ENCODE measurements at places on chromosomes 13 and 19.

- no peak for DNase-seq
Measured at GRCh38 chr13:49569993-49570689, 15.2 kb downstream of the RCBTB1 start.

DNA sequence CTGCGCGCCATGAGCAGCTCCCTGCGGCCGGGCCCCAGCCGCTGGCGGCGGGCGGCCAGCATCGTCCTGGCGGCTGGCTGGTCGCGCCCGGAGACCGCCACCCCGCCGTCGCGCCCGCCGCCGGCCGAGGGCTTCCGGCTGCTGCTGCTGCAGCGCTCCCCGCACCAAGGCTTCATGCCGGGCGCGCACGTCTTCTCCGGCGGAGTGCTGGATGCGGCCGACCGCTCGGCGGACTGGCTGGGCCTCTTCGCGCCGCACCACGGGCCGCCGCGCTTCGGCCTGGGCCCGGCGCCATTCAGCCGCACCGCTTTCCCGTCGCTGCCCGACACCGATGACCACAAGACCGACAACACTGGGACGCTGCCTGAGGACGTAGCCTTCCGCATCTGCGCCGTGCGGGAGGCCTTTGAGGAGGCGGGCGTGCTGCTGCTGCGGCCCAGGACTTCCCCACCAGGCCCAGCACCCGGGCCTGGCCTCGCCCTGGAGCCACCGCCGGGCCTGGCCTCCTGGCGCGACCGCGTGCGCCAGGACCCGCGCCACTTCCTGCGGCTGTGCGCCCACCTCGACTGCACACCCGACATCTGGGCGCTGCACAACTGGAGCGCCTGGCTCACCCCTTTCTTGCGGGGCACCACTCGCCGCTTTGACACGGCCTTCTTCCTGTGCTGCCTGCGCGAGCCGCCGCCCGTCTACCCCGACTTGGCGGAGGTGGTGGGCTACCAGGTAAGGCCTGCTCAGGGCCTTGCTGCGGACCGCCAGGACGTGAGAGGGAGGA, 518 bp downstream of the NUDT19 start:
- no peak for DNase-seq

GRCh38 chr13:97809576-97809975, 143.9 kb upstream of the IPO5 start:
- DNase-seq = no peak

- DNase-seq = no peak
Measured at GRCh38 chr19:6232601-6233055, 47.1 kb downstream of the MLLT1 start.

GRCh38 chr19:3457528-3458228, 22.6 kb downstream of the SMIM24 start:
- DNase-seq = no peak

DNA sequence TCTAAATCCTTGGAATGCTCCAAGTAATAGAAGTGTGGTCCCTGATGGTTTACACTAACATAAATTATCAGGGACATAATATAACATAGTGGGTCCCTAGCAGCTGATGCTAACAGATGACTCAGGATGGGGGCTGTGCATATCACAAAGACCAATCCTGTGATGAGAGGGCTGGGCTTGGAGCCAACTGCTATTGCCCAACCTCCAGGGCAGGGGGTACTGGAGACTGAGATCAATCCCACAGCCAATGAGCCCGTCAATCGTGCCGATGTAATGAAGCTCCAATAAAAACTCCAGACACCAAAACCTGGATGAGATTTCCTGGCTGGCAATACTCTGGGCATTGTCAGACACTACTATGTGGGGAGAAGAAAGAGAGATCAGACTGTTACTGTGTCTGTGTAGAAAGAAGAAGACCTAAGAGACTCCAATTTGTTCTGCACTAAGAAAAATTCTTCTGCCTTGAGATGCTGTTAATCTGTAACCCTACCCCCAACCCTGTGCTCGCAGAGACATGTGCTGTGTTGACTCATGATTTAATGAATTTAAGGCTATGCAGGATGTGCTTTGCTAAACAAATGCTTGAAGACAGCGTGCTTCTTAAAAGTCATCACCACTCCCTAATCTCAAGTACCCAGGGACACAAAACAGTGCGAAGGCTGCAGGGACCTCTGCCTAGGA, 33.4 kb downstream of the ABCC4 start:
- no peak for DNase-seq

GRCh38 chr13:35470671-35471661, 5.5 kb downstream of the MAB21L1 start:
- no peak for DNase-seq

DNA sequence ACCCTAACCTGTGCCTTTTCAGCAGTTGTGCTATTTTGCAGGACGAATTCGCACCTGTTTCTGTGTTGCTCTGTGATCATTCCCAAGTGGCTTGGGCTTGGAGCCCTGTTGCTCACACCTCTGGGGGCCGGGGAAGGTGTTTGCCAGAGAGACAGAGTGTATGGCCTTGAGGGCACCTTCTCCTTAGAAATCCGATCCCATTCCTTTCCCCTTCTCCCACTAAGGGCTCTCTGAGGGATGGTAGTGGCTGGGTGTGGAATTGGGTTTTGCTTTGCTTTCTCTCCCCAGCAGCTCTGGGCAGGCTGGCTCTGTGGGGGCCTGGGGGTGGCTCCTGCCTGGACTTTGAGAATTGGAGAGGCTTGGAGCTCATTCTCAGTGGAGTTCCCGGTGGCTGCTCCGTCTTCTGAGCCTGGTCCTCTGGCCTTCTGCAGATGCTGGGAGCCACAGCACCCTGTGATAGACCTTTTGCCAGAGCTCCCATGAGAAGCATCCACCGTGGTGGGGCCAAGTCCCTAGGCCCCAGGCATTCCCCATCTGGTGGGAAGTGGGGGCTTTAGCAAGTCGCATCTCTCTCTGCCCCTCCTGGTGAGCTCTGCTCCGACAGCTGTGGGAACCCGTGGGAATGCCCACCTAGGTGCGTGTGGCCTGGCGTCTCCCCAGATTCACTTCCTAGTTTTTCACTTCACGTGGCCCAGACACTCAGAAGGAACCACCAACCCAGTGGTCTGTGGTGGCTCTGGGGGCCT, 26.1 kb downstream of the ATP11A start:
- no peak for DNase-seq

- no peak for DNase-seq
Measured at GRCh38 chr19:41928221-41928683, at the start of gene ERFL. Gene ERFL, minus strand, starts transcription at chr19:41928449. Its CDS starts 15,530 bp downstream, at chr19:41912919.

GRCh38 chr13:101785858-101786257, 333.4 kb downstream of the ITGBL1 start:
- DNase-seq = no peak

- no peak for DNase-seq
Measured at GRCh38 chr13:77789376-77789775, 91.9 kb downstream of the SLAIN1 start.

DNA sequence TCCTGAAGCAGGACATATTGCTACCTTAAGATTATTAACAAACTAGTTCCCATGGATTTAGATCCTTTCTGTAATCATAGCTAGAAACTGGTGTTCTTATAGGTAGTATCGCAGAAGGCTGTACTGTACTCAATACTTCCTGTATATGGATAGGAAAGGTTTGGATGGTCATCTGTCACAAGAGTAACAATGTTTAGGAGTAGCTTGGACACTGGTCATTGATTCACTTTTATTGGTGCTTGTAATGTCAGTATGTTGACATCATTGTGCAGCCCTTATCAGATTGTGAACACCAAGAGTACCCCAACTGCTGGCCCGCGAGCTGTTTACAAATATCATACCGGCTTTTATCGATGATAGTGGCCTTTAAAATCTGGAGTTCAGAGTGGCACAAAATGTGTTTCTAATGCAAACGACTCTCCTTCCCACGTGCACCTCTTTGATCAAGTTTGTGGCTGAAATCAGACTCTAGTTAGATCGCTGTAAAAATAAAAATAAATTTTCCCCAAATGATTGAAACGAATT, 605 bp upstream of the CDK8 start:
- no peak for DNase-seq

DNA sequence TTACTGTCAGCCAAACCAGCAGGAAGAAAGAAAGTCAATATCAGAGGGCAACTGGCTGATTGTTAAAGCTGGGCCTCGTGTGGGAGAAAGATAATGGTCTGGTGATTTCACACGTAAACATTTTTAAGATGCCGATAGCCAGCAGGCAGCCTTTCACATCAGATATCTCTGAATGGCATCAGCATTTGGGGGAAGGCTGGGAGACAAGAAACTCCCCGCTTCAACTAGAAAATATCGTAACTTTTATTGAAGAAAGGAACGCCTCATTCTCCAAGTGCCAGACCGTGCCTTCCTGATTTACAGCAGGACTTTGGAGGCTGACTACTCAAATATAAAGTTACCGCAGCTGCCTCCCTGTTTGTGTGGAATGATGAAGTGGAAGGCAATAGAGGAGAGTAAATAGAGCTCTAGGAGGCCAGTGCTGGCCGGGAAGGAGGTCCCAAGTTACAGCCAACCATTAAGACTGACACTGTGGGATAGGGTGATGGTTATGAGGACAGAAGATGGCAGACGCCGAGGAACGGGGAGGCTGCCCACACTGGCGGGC, 284.3 kb upstream of the MAB21L1 start:
- no peak for DNase-seq

GRCh38 chr13:83691966-83692365, 190.3 kb downstream of the SLITRK1 start:
- no peak for DNase-seq

DNA sequence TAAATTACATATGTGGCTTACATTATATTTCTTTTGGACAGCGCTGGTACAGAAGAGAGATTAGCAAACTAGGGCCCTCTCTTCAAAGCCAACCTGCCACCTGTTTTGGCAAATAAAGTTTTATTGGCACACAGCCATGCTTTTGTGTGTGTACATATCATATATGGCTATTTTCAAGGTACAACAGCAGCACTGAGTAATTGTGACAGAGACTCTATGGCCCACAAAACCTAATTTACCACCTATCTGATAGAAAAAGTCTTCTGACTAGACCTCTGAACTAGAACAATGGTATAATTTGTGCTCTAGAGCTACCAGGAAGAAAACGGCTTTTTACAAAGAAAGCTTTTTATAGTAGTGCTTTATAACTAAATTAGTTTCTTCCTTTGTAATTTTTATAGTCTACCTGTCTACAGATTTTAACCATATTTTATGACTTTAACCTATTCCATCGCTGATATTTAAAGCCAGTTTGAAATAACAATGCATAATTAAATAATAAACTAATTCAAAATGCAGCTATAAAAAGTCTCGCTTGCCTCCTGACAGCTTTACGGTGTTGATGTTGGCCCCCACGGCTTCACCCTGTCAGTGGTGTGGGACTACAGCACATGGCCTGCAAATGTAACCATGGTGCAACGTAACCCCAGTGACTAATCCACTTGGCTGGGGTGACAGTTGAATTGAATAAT, 17.7 kb upstream of the DPY19L3 start:
- no peak for DNase-seq

DNA sequence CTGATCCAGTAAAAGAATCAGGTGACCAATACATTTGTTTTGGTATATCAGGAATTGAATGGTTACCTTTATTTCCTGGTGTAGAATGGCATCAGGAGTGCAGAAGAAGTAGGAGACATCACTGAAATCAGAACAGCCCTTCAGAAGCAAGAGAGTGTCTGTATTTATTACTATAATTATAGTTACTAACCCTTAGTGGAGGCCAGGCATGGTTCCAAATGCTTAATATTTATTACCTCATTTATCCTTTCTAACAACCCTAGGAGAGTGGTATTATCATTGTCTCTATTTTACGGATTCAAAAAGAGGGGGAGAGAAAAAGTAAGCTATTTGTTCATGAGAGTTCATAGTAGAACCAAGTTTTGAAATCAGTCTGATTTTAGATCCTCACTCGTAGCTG, 1292.9 kb downstream of the PCDH9 start:
- DNase-seq = no peak

DNA sequence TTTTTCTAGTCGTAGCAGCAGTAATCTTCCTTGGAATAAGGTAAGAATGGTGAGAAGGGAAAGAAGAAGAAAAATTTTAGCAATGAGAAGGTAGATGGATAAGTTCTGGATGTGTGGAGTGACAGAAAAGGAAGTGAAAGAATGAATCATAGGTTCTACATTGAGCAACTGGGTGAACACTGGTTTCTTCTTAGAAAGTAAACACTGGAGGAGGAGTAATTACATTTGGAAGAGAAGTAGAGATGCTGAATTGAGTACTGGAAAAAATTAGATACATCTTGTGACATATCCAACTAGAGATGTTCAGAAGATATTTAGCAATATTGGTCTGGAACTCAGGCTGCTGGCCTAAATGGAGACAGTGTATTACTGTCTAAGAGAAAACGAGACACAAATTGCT, 148.5 kb downstream of the GPC5 start:
- no peak for DNase-seq

DNA sequence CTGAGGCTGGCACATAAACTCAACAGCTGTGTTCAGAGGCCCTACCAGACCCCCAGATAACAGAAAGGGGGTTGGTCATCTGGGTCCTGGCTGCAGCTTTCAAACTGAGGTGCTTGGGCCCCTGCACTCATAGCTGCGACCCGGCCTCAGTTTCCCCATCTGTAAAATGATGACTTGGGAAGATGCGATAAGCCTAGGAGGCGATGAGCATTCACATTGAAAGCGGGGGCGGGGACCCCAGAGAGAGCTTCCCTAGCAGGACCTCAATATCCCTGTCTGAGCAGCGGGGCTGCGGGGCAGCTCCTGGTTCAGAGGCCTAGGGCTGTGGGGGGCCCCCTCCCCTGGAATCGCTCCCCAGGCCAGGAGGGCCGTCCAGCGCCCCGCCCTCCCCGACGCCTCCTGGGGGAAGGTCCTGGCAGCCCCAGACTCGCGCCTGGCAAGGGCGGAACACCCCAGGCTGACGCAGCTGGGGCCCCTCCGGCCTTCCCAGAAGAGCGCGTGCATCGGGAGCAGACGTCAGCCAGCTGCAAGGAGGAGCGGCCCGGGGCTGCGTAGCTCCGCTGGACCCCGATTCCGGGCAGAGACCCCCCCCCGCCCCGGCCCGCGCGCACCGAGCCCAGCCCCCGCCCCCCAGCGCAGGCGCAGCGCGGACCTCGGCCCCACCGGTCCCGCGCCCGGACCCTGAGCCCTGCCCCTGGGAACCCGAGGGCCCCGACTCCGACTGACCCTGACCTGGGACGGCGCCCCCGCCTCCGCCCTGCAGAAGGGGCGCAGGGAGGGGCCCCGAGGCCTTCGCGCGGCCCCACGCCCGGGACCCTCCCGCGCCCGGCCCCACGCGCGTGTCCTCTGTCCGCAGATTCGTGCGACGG, 3.5 kb downstream of the FSTL3 start:
- DNase-seq = no peak
